Stimulated activated CD8-positive, alpha-beta memory T cell treated with anti-CD3 and anti-CD28 coated beads, Interleukin-15, amount 100 ng/mL, for 4 hours (primary cell): ENCODE measurements at places on chromosomes 13 and 19.

DNA sequence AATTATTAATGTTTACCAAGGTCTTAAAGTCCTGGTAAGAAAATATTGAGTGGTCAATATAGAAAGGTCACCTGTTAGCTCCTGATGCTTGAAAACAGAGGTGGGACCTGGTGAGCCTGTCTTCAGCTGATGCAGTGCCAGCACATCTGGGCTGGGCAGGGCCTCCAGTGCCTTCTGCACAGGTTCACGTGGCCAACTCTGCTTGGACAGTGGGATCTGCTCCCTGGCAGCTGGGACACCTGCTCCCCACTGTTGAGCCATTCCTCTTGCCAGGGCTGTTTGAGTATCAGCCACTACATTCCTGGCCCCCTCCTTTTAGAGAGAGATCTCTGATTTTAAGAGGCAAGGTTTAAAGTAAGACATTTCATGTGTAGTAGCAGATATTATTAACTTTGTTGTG is 135.0 kb downstream of the TM9SF2 start:
- DNase-seq, result no peak

DNA sequence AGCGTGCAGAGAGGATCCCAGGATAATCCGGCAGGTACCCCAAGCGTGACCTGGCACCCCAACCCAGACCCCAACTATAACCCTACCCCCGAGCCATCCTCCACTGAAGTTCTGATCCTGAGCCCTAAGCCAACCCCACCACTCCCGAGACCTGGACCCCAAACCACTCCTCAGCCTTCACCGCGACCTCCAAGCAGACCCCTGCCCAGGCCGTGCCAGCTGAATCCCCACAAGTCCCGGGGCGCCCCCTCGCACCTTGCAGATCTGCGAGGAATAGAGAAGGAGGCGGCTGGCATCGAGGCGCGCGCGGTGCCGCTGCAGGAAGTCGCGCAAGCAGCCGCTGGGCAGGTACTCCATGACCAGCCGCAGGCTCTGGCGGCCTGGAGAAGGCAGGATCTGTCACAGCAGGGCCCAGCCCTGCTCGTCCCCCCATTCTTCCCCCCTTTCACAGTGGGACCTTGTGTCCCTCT is 10.1 kb upstream of the INSL3 start:
- DNase-seq, result no peak

DNA sequence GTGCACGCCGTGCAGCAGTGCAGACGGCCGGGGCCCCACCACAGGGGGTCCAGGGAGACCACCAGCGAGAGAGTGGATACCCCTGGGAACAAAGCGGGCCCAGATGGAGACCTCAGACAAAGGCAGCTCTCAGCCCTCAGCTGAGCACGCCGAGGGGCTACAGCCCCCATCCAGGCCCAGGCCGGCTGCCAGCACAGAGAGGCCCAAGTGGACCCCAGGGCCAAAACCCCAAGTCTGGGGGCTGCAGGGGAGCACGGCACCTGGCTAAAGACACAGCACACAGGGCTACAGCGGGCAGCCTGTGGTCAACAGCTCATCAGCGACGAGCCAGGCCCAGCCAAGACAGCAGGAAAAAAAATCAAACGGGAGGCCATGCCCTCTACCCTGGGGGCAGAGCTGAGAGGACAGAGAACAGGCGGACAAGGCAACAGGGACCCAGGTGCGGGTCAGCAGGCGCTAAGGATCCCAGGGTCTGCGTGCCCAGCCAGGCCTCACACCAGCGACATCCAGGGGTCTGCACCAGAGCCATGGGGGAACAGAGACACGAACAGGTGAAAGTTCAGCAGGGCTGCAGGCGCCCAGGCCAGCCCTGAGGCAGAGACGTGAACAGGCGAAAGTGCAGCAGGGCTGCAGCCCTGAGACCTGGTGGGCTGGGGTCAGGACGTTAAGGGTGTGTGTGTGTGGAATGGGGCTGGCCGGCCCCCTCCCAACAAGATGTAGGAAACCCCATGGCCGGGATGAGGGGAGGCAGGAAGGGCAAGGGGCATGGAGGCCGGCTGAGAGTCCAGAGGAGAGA is 34.3 kb downstream of the RASA3 start:
- no peak for DNase-seq

- no peak for DNase-seq
Measured at GRCh38 chr19:38638461-38638860, 9.0 kb upstream of the ACTN4 start.

DNA sequence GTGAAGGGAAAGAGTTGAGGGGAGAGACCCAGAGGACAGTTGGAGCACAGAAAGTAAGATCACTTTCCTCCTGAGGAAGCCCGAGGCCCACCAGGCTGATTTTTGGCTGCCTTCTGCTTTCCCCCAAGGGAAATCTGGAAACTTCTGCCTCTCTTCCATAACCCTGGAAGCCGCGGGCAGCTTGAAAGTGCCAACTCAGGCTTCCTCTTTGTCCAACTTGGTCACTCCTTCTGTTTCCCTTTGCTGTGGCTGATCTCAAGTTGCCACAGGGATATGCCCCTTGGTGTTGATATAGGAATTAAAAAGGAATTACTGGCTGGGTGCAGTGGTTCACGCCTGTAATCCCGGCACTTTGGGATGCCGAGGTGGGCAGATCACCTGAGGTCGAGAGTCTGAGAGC is 5.7 kb upstream of the CD70 start:
- no peak for DNase-seq

- DNase-seq, result no peak
Measured at GRCh38 chr13:111956261-111957151, 110.4 kb upstream of the SOX1 start.

GRCh38 chr19:47618771-47619170 is 9.8 kb downstream of the BICRA start:
- DNase-seq, result no peak

DNA sequence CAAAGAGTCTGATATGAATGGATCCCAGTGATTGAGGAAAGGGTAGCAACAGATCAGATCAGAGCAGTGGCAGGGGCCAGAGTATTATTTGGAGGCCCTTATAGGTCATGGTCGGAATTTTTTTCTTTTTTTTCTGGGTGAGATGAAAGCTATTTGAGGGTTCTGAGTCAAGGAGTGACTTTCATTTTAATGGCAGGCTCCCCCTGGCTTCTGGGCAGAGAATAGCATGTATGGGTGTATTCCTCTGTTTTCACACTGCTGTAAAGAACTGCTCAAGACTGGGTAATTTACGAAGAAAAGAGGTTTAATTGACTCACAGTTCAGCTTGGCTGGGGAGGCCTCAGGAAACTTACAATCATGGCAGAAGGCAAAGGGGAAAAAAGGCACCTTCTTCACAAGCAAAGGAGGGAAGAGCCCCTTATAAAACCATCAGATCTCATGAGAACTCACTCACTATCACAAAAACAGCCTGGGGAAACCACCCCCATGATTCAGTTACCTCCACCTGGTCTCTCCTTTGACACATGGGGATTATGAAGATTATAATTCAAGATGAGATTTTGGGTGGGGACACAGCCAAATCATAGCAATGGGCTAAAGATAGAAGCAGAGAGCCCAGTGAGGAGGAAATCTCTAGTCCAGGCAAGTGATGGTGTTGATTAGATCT is 3.0 kb upstream of the SLC6A16 start:
- DNase-seq, result no peak

- no peak for DNase-seq
Measured at GRCh38 chr13:79034341-79034740, 371.7 kb downstream of the RBM26 start.

DNA sequence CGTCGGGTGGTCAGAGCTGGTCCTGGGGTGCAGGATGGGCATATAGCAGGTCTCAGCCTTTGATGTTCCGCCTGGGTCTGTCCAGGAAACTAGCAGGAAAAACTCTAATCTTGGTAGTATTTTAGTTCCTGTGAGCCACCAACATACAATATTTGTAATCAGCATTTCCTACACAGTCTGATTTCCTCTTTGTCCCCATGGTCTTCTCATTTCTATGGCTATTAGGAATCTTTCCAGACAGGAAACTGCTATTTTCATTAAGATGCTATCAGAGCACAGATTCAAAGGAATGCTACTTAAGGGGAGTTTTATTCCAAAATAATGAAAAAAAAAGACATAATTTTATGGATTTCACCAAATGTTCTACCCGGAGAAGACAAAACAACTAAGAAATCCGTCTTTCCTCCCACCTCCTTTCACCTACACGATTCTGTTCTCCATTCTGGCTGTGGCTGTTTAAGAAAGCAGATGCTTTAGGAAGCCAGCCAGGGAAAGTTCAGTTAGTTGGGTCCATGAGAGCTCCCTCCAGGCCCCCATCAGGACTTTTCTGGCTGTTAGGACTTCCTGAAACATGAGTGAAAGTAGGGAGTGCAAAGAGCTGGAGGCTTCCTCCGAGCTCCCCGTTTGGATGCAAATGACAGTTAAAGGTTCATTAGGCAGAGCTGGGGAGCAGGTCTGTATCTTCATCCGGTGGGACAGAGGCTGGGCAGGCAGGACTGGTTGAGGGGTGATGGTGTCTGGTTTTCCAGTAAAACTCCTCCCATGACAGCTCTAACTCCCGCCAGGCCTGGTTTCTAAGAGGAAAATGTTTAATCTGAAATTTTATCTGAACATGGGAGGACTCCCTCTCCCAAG is 36.3 kb downstream of the SHISA2 start:
- no peak for DNase-seq

- no peak for DNase-seq
Measured at GRCh38 chr13:109090796-109091195, 461.4 kb downstream of the MYO16 start.

DNA sequence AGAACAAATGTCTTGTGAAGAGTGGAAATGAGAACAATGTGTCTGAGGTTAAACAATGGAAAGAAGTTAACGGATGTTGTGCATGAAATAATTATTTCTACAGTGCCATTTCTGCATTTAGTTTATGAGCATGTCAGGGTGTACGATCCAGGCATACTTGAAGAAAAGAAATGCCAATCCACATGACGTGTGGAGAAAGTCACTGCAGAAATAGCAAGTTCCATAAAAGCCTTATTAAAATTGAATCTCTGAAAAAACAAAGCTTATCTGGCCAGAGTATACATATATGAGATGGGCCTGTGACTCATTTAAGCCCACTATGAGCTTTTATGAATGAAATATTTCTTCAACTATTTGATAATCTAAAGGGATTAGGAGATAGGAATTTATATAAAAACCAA is 426.1 kb downstream of the EFNB2 start:
- no peak for DNase-seq

DNA sequence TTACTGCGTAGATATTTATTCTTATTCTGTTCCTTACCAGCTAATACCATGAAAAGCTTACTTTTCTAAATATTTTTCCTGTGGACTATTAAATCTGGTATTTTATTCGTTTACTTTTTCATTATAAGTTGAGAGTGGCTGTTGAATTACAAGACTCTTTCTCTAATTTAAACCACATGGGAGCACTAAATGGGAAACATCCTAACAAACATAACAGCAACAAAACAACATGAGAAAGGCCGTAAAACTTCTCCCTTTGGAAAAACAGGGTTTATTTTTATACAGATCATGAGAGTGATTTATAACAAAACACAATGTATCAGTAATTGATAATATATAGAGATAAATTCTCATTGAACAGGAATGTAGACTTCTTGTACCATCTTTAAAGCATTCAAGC is 1592.1 kb downstream of the EFNB2 start:
- DNase-seq, result no peak

DNA sequence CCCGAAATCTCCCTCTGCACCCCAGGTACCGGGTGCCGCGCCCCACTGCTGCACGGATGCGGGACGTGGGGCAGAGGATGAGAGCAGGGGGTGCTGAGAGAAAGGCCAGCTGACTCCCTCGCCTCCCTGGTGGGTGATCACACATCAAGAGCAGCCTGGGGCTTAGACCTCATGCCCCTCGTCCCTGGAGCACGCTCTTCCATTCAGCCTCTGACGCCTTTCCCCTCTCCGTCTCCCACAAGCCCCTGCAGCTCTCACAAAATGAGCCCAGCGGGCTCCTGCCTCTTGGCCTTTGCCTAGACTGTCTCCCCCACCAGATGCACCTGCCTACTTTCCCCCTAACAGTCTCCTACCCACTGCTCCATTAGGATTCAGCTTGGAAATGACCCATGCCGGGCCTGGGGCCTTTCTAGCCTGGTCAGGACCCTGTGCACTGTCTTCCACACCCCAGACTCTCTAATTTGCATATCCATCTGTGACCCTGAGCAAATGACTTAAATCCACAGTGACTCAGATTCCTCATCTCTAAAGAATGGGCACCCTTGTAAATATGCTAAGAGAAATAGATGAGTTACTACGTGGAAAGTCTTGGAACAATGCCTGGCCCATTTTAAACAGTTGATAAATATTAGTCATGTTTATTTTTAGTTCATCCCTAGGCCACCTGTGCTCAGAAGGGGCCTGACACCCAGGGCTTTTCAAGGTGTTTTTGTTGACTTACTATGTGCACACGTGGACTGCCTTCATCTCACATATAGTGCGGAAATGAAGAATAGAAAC is 582 bp upstream of the PTPRH start:
- no peak for DNase-seq

DNA sequence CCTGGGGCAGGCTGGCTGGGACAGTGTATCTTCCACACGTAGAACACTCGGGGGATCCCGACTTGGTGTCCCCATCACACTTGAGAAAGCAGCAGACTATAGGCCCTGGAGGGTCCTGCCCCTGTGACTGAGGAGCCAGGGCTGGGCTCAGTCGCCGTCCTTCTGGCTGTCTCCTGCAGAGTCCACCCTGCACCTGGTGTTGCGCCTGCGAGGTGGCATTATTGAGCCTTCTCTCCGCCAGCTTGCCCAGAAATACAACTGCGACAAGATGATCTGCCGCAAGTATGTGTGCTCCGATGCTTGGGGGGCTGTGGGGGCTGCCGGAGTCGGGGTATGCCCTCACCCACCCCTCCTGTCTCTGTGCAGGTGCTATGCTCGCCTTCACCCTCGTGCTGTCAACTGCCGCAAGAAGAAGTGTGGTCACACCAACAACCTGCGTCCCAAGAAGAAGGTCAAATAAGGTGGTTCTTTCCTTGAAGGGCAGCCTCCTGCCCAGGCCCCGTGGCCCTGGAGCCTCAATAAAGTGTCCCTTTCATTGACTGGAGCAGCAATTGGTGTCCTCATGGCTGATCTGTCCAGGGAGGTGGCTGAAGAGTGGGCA is 3.1 kb downstream of the UBA52 start:
- no peak for DNase-seq

- no peak for DNase-seq
Measured at GRCh38 chr19:12000152-12000981, 35.1 kb downstream of the ZNF433 start.

DNA sequence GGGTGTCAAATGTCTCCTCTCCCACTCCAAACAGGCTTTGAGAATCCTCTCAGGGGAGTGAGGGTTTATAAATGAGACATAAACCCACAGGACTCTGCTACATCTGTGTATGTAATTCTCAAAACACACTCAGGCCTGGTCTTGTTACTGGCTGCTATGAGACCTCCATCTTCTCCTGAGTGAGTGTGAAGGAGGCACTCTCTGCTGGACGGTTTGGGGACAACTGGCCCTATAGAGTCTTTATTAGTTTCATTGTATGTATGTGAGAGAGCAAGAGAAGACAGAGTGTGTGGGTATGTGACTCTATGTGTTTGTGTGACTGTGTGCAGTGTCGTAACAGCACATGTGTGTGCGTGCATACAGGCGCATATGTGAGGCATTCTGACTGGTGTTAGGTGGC is 9.6 kb upstream of the CYP4F12 start:
- DNase-seq, result no peak

GRCh38 chr19:4380254-4380727 is 20.1 kb downstream of the SH3GL1 start:
- no peak for DNase-seq

GRCh38 chr19:16033721-16034120 is 42.6 kb upstream of the TPM4 start:
- no peak for DNase-seq

- DNase-seq, result no peak
Measured at GRCh38 chr19:49874503-49875157, 2.5 kb downstream of the AKT1S1 start.
